ENCODE measurements at places on chromosomes 7 and 10. TPM values are rescaled to one million over a fixed set of nuclear protein-coding genes. Genes with fewer than 3 reads are reported as not detected.
A peak's percentile ranks its signal among the peaks of the same experiment; 100 is the strongest.

DNA sequence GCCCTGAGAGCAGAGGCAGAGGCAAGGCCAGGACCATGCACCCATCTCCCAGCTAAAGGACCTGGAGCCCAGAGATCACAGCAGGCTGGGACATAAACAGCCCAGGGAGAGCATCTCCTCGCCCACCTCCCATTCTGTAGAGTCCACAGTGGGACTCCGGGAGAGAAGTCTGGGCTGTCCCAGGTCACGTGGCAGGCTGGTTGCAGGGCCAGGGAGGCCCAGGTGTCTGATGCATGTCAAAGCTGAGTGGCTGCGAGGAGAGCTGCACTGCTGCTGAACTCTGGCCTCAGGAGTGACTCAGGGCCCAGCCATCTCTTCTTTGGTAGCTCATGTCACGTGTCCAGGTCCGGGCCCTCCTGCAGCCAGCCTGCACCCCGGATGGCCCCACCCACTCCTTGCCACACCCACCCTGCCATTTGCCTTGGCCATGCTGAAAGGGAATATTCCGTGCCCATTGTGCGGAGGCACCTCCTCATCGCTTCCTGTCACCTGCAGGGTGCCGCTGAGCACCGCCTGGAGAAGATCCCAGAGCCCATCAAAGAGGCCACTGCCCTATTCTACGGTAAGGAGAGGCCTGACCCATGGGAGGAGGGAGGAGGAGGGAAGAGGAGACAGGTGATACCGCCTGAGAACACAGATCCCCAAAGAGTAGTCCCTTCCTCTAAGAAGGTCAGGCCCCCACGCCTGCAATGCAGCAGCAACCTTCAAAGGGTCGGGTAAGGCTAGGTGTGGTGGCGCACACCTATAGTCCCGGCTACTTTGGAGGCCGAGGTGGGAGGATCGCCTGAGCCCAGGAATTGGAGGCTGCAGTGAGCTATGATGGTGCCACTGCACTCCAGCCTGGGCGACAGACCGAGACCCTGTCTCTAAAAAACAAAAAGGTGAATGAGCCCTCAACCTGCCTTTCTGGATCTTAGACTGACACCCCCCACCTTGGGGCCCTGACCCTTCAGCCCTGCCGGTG lies 12.6 kb upstream of the SH2B2 start:
- DNase-seq, result peak; percentile 81

- no peak for DNase-seq
Measured at GRCh38 chr7:116843378-116843777, 19.0 kb upstream of the CAPZA2 start.

FXYD4 gene
- not detected for total RNA-seq

PLAC9 gene
- total RNA-seq, result 1.2 TPM

Data from RPMI7951 (cell line).